Body of pancreas (tissue), 4 donors: ENCODE measurements at places on chromosomes 3 and 15. TPM values are rescaled to one million over a fixed set of nuclear protein-coding genes. Genes with fewer than 3 reads are reported as not detected.

- H3K36me3 ChIP-seq, result no peaks in the 10 kb centered on the region
- H3K4me1 ChIP-seq, result no peaks in the 10 kb centered on the region
- H3K27ac ChIP-seq, result no peak overlapping the region
- H3K27me3 ChIP-seq, result no peaks in the 10 kb centered on the region
- H3K4me3 ChIP-seq, result no peak overlapping the region
- no peak for DNase-seq
Observed at GRCh38 chr3:154778057-154778456, 302.1 kb upstream of the MME start.

DNA sequence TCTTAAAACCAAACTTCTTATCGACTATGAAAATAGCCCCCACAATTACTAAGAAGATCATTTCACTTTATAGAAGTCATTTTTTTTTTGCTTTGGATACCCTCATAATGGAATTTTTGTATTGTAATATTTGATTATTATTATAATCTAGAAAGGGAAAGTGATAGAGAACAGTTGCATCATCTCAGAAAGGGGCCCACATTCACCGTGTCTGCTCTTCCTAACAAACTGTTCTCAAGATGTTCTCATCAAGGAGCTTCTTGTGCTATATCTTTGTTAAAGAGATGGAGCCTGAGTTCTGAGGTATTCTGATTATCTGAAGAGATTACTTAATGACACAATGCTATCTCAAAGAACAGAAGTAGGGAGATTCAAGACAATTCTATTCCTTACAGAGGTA, 49.3 kb downstream of the MME start:
- no peaks in the 10 kb centered on the region for H3K4me1 ChIP-seq
- no peak overlapping the region for H3K27ac ChIP-seq
- no peaks in the 10 kb centered on the region for H3K27me3 ChIP-seq
- no peak overlapping the region for H3K4me3 ChIP-seq

DNA sequence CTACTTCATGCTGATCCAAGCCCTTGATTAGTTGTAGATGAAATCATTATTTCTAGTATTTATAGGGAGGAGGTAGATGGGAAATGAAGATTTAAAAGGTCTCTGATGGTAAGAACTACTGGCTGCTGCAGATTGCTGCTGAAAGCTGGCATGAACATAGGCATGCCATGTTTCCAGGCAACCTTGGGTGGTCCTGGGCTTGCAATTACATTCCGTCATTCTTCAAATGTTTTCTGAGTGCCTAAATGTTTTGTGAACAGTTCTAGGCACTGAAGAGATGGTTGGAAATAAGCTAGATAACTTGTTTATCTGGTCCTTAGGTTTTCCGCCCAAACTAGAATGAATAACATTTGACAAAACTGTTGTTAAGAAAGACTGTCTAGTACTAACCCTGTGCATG, 95.8 kb downstream of the KCNAB1 start:
- no peak overlapping the region for H3K4me3 ChIP-seq
- no peak for DNase-seq
- H3K27me3 ChIP-seq, result no peaks in the 10 kb centered on the region

GRCh38 chr15:95990833-95991232, 339.7 kb upstream of the NR2F2 start:
- H3K36me3 ChIP-seq, result no peaks in the 10 kb centered on the region
- no peaks in the 10 kb centered on the region for H3K27me3 ChIP-seq
- no peak overlapping the region for H3K27ac ChIP-seq
- no peak overlapping the region for H3K4me3 ChIP-seq
- no peak for DNase-seq
- H3K4me1 ChIP-seq, result no peaks in the 10 kb centered on the region

DNA sequence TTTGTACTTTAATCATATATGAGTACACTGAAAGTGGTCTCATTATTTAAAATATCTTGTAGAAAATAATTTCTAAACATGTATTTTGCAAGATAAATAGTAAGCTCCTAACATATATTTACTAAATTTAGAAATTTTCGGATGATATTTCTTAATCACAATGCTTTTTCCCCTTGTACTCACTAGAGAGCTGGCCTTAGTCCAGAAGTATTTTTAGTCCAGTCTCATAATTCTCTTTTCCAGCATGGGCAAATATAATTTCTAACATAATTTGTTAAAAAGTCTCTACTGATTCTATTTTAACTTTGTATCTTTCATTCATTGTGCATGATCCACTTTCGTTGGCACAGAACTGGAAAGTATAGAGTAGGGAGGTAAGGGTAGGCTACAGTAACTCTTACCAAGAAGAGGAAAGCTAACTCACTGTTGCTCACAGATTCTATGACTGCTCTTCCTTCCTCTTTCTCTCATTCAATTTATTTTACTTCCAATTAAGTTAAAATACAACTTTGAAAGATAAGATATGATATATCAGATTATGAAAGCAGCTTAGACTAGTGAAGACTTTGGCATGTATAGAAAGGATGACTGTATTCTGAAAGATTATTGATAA, 39.3 kb downstream of the FGF7 start:
- no peak for DNase-seq
- H3K4me1 ChIP-seq, result peaks cover 6% of the 10 kb centered on the region
- H3K36me3 ChIP-seq, result no peaks in the 10 kb centered on the region
- H3K27me3 ChIP-seq, result no peaks in the 10 kb centered on the region

GRCh38 chr15:30923429-30923828, 19.7 kb downstream of the FAN1 start:
- H3K4me1 ChIP-seq, result no peaks in the 10 kb centered on the region
- peaks cover 9% of the 10 kb centered on the region for H3K36me3 ChIP-seq
- no peak overlapping the region for H3K4me3 ChIP-seq
- no peaks in the 10 kb centered on the region for H3K27me3 ChIP-seq

DNA sequence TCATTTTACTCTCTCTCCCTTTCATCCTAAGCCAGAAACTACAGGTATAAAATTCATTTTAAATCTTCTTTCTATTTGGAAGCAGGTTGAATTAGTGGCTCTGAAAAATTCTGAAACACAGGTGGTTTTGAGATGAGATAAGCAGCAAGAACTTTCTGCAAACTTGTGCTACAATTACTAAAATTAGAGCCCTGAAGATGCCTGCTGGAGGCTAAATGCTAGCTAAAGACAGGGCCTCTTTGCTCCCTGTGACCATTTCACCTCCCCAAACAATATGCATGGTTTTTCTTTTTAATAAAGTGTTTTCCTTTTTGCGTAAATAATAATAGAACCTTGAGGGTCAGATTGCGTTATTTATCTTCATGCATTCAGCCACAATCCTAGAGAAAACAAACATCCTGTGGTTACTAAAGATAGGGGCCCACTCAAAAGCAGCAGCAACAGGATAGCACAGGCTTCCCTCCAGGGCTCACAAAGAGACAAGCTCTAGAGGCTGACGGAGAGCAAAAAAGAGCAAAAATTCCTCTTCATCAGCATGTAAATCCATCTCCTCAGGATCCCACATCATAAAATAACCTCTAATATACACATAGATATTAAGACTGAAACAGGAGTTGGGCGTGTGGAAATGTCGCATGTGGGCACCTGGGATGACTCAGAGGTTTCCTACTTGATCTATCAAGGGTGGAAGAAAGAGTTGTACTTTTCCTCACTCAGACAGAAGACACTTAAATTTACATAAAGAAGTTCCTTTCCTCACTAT, 26.5 kb upstream of the CP start:
- no peak overlapping the region for H3K4me3 ChIP-seq
- H3K4me1 ChIP-seq, result peaks cover 37% of the 10 kb centered on the region
- H3K27me3 ChIP-seq, result no peaks in the 10 kb centered on the region

TMEM158 gene
- total RNA-seq, result 6.9 TPM

GP9 gene
- total RNA-seq, result not detected

TRPM1 gene
- total RNA-seq, result not detected

MKRN3 gene
- total RNA-seq, result not detected

KCNMB2 gene
- 2.3 TPM for total RNA-seq

PLCL2 gene
- total RNA-seq, result 13.7 TPM

GOLGA8G gene
- not detected for total RNA-seq

HTR3C gene
- not detected for total RNA-seq
